ENCODE measurements at places on chromosomes 2 and 18.

DNA sequence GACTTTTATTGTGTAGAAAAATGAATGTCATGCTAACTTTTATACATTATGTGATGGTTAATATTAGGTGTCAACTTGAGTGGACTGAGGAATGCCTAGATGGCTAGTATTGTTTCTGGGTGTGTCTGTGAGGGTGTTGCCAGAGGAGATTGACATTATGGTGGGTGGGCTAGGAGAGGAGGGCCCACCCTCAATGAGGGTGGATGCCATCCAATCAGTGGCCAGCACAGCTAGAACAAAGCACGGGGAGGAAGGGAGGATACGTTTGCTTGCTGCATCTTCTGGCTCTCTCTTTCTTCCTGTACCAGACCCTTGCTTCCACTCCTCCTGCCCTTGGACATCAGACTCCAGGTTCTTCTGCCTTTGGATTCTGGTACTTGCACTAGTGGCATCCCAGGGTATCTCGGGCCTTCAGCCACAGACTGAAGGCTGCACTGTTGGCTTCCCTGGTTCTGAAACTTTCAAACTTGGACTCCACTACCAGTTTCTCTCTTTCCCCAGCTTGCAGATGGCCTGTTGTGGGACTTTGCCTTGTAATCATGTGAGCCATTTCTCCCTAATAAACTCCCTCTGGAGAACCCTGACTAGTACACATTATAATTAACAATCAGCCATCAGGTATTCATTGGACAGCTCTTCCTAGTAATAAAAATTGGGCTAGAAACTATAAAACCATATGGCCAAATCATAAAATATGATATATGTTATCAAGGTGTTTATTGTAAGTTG, 31.7 kb upstream of the ZCCHC2 start:
- no peak for DNase-seq

- no peak for DNase-seq
Measured at GRCh38 chr18:77373730-77374445, 124.2 kb downstream of the GALR1 start.

DNA sequence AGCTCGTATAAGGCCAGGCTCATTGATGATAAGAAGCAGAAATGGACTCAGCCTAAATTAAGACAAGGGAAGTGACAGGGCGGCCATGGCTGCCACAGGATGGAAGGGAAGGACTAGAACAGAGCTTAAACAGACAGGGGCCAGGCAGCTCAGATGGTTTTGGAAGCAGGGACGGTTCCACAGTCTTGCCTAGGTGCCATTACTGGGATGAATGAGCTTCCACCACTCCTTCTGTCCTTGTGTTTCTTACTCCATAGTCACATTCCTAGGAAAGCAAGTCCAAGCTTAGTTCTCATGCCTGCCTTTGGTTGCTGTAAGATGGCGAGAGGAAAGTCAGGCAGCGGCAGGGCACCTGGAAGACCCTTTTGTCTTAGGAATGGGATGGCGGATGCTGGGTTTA, 11.9 kb downstream of the GNLY start:
- DNase-seq, result no peak

DNA sequence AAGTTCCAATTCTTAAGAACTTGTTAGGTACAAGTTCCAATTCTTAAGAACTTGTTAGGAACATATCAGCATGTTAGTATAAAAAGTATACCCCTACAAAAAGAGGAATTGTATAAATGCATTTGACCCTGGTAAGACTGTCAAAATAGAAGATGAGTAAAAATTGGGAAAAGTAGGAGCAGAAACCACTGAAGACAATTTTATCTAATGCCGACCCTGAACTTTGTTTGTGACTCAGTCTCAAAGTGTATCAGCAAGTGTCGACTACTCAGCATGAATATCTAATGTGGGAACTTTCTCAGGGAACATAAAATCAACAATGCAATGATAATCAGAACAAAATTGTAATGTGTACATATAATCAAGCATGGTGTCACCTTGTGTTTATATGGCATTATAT, 583 bp upstream of the CD226 start:
- no peak for DNase-seq

DNA sequence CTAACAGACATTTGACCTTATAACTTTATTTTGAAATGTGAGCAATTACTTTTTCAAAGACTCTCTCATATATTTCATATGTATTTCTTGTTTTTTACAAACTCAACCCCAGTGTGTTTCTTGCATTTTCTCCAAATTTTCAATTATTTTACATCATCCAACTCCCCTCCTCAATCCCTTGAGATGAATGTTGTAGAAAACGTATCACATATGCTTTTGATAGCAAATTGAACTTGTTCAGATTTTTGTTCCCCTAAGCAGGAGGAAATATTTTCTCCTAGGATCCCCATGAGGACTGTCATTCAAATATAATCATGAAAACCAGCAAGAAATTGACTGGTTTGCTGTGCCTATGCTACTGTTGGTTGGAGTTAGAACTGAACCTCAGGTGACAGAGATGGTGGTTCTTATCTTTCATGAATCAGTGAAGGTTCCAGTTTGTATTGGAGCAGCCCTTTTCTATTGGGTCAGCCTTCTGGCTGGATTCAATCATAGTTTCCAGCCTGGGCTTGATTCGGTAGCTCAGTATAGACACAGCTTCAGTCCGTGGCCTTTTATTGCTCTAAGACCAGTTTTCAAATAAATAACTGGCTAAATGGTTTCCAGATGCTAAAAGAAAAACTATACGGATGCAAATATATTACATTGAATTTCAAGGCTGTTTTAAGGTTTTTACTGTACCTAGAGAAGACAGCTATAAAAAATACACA, 591.0 kb downstream of the EPHA4 start:
- DNase-seq, result no peak

- no peak for DNase-seq
Measured at GRCh38 chr2:113806217-113806913, 49.9 kb upstream of the SLC35F5 start.

GRCh38 chr2:152391318-152391717, 56.3 kb downstream of the FMNL2 start:
- DNase-seq, result no peak

DNA sequence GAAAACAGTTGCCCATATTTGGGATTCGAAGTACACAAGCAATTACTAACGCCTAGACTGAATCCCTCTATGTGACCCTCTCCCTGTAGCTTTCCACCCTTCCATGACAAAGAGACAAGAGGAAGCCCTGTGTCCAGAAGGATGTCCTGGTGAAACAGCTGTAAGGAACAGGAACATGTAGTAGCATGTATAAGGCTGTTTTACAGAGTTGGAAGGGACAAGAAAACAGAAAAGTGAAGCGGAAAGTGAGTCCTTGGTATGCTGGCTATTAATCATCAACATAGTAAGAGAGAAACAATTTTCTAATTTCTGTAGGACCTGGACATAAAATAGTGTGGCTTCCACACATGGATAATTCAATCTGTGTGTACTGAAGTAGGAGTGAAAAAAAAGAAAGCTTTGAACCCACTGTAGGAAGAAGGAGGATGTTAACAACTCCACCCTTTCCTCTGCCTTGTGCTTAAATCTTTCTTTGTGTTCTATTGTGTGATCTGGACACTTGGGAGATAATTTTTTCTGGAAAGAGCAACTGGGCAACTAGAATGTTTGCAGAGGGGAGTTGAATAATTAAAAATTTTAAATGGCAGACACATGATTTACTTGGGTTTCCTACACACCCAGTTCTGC, 162.3 kb upstream of the ZSWIM2 start:
- no peak for DNase-seq

- no peak for DNase-seq
Measured at GRCh38 chr2:204545861-204546735, 823 bp downstream of the PARD3B start.

DNA sequence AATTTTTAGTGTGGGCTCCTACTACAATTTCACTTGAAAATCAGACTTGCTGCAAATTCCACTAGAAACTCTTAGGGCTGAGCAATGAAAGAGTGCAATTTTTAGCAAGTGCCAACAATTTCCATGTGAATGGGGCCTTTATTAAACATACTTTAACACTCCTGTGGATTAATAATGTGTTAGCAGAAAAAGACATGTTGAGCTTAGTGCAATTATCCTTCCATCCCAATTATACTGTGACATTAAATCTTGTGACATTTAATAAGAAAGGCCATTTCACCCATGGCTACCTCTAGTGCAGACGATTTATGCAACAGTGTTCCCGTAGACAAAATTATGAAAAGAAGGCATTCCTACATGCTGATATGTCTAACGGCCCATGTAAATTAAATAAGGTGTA, 639.7 kb downstream of the STK39 start:
- DNase-seq, result no peak

- no peak for DNase-seq
Measured at GRCh38 chr2:231680285-231680991, 27.9 kb upstream of the PTMA start.

- DNase-seq, result no peak
Measured at GRCh38 chr2:16860627-16861026, 195.0 kb upstream of the CYRIA start.

DNA sequence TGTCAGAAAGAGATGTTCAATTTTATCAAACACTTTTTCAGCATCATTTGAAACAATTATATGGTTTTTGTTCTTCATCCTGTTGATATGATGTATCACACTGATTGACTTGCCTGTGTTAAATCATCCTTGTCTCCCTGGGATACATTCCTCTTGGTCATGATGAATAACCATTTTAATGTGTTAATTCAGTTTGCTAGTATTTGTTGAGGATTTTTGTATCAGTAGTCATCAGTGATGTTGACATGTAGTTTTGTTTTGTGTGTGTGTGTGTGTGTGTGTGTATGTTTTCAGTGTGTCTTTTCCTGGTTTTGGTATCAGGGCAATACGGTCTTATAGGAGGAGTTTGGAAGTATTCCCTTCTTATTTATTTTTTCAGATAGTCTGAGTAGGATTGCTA, 325.4 kb downstream of the ZNF804A start:
- no peak for DNase-seq

- no peak for DNase-seq
Measured at GRCh38 chr2:55416786-55417568, 2.7 kb downstream of the CCDC88A start.

DNA sequence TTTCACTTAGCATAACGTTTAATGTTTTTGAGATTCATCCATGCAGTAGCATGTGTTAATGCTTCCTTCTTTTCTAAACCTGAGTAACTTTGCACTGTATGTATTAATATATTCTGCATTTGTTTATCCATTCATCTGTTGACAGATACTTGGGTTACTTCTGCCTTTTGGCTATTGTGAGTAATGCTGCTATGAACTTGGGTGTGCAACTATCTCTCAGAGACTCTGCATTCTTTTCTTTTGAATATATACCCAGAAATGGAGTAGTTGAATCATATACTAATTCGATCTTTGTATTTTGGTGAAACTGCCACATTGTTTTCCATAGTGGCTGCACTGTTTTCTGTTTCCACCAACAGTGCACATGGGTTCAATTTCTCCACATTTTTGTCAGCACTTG, 128.3 kb downstream of the SH3BP4 start:
- no peak for DNase-seq

DNA sequence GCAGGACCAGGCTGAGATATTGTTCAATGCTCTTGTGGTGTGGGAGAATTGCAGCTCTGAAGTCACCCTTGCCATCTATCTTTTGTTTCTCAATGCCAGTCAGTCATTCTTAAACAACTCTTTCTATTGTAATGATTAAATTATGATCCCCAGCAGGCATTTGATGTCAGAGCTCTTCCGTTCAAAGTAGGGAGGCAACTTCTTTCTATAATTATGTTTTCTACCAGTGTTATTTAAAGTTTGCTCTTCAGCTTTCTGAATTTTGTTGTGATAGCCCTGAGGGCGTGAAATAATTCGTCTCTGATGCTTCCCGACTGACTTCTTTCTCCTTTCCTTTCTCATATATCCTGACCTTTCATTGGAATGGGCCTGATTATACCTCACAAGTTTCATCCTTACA, 161.4 kb upstream of the KLHL14 start:
- DNase-seq, result no peak

DNA sequence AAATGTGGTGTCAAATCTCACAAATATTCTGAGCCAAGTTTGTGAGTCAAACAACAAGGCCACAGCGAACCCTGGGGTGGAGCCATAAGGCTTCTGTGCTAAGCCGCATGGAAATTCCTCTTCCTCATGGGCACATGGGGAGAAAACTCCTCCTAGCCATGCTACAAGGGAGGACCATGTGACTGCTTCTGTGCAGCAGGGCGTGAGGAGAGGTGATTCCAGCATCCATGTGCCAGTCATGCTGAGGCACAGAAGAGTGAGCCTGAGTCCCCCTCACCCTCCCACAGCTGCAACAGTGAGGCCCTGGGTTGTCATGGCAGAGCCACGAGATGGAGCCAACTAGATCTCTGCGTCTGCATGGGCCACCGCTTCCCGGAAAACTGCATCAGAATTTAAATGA, 488.8 kb upstream of the RAB6C start:
- DNase-seq, result no peak

- no peak for DNase-seq
Measured at GRCh38 chr2:201407265-201407664, 44.0 kb downstream of the TRAK2 start.

DNA sequence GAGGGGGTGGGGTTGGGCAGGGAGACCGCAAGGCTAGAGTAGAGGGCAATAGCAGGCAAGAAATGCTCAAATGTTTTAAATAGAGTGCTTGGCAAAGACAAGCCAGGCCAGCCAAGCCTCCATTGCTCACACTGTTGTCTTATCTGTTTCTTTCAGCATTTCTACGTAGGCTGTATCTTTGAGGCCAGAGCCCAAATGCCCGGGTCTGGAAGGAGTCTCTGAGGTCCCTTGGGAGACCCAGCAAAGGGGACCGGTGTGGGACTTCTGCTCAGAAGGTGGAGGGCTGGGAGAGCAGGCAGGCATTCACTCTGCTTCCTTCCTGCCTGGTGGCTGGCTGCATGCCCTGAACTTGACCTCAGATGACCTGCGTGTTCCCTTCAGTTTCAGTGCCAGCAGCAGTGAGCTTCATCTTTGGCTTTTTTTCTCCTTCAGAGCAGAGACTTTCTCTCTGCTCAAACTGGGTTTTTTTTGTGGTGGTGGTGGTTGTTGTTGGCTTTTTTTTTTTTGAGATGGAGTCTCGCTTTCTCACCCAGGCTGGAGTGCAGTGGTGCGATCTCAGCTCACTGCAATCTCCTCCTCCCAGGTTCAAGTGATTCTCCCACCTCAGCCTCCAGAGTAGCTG, 13.7 kb upstream of the TET3 start:
- DNase-seq, result no peak

DNA sequence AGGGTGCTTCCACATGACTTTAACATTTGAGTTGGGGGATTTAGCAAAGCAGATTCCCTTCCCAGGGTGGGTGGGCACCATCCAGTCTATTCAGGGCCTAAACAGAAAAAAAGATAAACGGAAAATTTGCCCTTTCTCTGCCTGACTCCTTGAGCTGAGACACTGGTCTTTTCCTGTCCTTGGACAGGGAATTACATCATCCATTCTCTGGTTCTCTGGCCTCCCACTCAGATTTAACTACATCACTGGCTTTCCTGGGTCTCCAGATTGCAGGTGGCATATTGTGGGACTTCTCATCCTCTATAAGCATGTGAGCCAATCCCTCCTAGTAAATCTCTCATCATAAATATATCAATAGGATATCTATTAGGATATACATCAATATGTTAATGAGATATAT, 25.8 kb downstream of the CAPN13 start:
- DNase-seq, result no peak

GRCh38 chr18:74219056-74219455, 70.7 kb downstream of the TIMM21 start:
- no peak for DNase-seq

All from stimulated activated CD4-positive, alpha-beta T cell treated with anti-CD3 and anti-CD28 coated beads, Interleukin-15, amount 100 ng/mL, for 1 hour (primary cell).